ENCODE measurements at places on chromosomes 11 and 22. TPM values are rescaled to one million over a fixed set of nuclear protein-coding genes. Genes with fewer than 3 reads are reported as not detected.

GRCh38 chr11:1150769-1151365 is 6.9 kb upstream of the MUC5AC start:
- DNase-seq = no peak
- peaks cover 4% of the 10 kb centered on the region for H3K27me3 ChIP-seq
- H3K4me1 ChIP-seq = no peaks in the 10 kb centered on the region
- H3K36me3 ChIP-seq = peaks cover 4% of the 10 kb centered on the region
- H3K4me3 ChIP-seq = no peak overlapping the region

The SPA17 gene
- total RNA-seq = 3.5 TPM

- no peaks in the 10 kb centered on the region for H3K4me1 ChIP-seq
- no peak overlapping the region for H3K4me3 ChIP-seq
- no peaks in the 10 kb centered on the region for H3K27me3 ChIP-seq
- no peaks in the 10 kb centered on the region for H3K36me3 ChIP-seq
- H3K27ac ChIP-seq = no peak overlapping the region
Measured at GRCh38 chr11:88414385-88414861, 76.9 kb upstream of the CTSC start.

DNA sequence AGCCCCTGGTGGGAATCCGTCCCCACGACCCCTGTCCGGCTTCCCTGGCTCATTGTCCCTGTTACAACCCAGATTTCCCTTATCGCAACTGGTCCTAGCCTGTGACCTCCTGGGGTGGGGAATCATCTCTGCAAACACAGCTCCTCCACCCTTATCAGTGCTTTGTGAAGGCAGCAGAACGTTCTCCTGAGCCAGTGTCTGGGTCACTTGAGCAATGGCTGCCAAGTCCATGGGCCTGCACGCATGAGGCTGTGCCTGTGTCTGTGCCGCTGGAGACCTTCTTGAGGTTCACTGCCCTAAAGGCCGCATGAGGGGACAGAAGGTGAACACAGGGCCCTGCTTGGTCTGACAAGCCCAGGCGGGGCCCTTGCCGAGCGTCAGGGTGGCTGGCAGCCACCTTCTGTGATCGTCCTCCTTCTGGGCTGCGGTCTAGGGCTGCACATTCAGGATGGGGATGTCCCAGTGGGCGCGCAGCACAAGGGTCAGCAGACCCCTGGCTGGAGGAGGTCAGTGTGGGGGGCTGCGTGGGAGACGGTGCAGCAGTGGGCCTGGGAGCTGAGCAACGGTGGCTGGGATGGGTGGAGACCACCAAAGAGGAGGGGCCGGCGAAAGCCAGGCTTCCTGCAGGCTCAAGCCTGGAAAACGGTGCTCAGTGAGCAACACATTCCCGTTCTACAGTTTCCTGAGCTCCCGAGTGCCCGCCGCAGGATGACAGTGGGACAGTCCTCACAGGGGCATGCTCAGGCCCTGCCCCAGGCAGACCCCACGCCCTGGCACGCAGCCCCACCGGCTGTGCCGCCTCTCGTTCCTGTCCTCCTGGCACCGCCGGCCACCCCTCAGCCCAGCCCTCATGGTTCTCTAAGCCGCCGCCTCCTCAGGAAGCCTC is 74.1 kb downstream of the CDKN1C start:
- H3K27me3 ChIP-seq = peaks cover 85% of the 10 kb centered on the region
- peak; percentile 8 for DNase-seq
- H3K4me3 ChIP-seq = no peak overlapping the region
- H3K4me1 ChIP-seq = peaks cover 12% of the 10 kb centered on the region
- H3K27ac ChIP-seq = no peak overlapping the region
- peaks cover 7% of the 10 kb centered on the region for H3K36me3 ChIP-seq

- H3K27me3 ChIP-seq = no peaks in the 10 kb centered on the region
- no peak overlapping the region for H3K4me3 ChIP-seq
- H3K4me1 ChIP-seq = no peaks in the 10 kb centered on the region
- DNase-seq = no peak
- no peaks in the 10 kb centered on the region for H3K36me3 ChIP-seq
Measured at GRCh38 chr11:17853280-17853679, 118.7 kb downstream of the KCNC1 start.

- peaks cover 6% of the 10 kb centered on the region for H3K36me3 ChIP-seq
- H3K27me3 ChIP-seq = no peaks in the 10 kb centered on the region
- H3K27ac ChIP-seq = no peak overlapping the region
- no peak for DNase-seq
- no peak overlapping the region for H3K4me3 ChIP-seq
Measured at GRCh38 chr11:75855206-75855605, 40.2 kb downstream of the UVRAG start.

The MS4A8 gene
- total RNA-seq = not detected

The DUSP18 gene
- 4.4 TPM for total RNA-seq

GRCh38 chr11:75029836-75030631 is 41.3 kb downstream of the NEU3 start:
- H3K4me1 ChIP-seq = no peaks in the 10 kb centered on the region
- no peak for DNase-seq
- H3K27me3 ChIP-seq = no peaks in the 10 kb centered on the region
- H3K36me3 ChIP-seq = no peaks in the 10 kb centered on the region

DNA sequence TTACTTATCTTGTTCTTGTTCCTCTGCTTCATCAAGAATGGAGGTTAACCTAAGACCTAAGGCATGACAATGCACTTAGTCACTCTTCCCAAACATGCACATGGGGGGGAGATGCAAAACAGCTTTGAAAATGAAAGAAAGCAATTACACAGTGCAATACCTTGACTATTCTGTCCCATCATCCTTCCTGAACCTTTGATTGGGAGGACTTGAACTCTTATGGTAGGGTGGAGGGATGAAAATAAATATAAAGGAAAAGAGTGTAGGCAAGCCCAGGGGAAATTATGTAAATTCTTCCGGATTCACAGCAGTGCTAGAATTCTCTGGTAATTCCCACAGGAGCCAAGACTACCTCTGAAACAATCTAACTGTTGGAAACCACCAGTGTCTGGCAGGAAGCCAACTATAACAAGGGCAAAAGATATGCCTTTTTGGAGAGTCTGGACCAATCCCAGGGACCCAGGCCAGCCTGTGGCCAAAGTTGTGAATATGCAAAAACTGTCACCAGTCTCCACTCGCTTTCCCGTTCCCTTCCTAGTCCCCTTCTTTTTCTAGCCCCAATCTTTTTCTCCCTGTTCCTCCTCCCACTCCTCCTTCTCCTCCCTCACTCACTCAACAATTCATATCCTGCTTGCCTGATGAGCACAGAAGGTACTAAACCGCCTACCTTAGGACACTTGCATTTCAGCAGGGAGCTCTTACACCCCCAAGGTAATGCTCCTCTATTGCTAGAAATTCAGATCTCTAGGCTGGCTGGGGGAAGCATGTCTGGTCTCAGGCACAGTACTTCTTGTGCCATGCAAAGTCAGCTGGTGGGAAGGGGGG is 2.5 kb upstream of the RCN1 start:
- peaks cover 5% of the 10 kb centered on the region for H3K36me3 ChIP-seq
- no peak overlapping the region for H3K4me3 ChIP-seq
- H3K27ac ChIP-seq = no peak overlapping the region
- no peak for DNase-seq
- H3K27me3 ChIP-seq = peaks cover 16% of the 10 kb centered on the region

The CST6 gene
- total RNA-seq = 1.9 TPM

GRCh38 chr22:41840216-41840615 is 7.3 kb downstream of the SREBF2 start:
- DNase-seq = no peak
- H3K36me3 ChIP-seq = peaks cover 45% of the 10 kb centered on the region
- peak overlapping the region; percentile 88 for H3K27ac ChIP-seq
- H3K4me1 ChIP-seq = peaks cover 58% of the 10 kb centered on the region

Data from WTC11 (cell line).